NCI-H1930 (cell line): ENCODE measurements at places on chromosomes 16 and 17.

GRCh38 chr16:21650521-21650920, 1.9 kb downstream of the IGSF6 start:
- no peak for DNase-seq

GRCh38 chr17:68776451-68776850, 175.3 kb upstream of the FAM20A start:
- DNase-seq, result no peak

DNA sequence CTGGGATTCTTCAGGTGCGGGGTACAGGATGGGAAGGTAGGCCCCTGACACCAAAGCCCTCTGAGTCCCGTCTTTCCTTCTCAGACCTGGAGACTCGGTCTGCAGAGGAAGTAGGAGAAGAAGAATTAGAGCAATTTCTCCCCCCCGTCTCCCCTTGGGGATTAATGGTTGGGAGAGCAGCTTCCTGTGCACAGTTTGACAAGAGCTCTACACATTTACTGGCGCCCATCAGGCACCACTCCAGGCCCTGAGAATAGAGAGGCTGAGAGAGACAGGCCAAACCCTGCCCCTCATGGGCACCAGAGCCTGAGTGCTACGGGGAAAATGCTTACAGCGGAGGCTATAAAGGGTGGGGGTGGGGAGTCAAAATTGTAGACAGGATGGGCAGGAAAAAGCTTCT, 3.5 kb upstream of the C16orf74 start:
- DNase-seq, result no peak

DNA sequence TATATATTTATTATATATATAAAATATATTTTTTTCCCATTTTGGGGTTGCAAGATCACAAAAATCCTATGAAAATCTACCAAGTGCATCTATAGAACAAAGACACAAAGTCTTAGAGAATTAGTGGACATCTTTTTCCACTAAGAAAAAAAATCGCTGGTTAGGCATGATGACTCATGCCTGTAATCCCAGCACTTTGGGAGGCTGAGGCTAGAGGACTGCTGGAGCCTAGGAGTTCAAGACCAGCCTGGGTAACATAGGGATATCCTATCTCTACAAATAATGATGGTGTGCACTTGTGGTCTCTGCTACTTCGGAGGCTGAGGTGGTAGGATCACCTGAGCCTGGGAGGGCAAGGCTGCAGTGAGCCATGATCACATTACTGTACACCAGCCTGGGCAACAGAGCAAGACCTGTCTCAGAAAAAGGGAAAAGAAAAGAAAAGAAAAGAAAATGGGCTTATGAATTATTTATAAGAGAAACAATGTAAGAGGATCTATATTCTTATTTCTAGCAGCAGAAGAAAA, 185.1 kb upstream of the PSMD7 start:
- no peak for DNase-seq

GRCh38 chr17:75849724-75850123, 5.4 kb downstream of the WBP2 start:
- DNase-seq, result no peak

DNA sequence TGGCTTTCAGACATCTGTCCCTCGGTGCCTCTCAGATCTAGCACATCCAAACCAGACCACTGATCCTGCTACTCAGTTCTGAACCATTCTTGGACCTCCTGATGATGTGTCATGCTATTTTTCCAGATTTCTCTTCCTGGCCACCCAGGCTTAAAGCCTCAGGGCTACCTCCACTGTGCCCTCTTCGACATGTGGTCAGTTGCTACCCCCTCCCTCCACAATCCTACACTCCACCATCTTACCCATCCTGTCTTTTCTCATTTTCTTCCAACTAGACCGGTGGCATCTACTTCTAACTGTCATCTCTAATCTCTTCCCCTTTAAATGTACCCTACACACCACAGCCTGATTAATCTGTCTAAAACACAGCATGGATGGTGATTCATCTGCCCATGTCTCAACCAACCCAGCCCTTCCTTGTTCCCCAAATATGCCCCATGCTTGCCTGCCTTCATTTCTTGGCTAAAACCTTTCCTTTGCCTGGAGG, 478.6 kb downstream of the SLC39A11 start:
- DNase-seq, result no peak

GRCh38 chr17:78719630-78720298, 62.3 kb downstream of the CYTH1 start:
- no peak for DNase-seq

- no peak for DNase-seq
Measured at GRCh38 chr17:16913463-16913862, 58.5 kb downstream of the TNFRSF13B start.

DNA sequence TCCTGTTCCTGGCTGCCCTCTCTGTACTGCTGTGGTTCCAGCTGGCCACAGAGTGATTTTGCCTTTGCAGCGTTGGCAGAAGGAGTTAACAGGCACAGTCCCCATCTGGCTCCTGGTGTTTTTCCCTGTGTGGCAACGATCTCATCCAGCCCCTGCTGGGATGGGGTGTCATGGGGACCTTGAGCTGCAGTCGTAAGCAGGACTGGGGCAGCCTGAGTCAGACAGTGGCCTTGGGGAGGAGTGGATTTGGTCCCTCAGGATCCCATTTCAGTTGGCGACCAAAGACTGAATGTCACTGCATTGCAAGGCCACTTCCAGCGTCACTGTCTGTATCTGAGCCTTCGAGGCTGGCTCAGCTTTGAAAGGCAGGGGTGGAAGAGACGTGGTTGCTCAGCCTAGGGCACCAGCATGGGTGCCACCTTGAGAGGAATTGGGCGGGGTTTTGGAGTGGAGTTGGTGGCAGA, 11.9 kb downstream of the TMEM94 start:
- no peak for DNase-seq

GRCh38 chr17:27545562-27546229, 85.3 kb upstream of the LGALS9 start:
- DNase-seq, result no peak

DNA sequence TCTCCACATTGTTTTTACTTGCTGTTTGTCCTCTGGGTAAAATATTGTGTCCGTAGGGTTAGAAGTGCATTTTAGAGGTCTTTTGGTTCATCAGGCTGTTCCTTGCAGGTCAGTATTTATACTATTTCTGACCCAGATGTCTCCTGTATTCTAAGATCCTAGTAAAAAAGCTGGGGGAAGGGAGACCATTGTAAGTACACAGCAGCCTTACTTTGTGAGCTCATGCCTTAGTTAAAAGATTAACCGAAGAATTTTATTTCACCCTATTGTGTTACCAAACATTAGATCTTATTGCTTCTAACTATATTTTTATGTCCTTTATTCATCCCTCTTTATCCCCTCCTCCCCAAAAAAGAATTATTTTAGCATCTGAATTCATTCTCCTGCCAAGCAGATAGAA, 444.1 kb upstream of the RBFOX1 start:
- no peak for DNase-seq

DNA sequence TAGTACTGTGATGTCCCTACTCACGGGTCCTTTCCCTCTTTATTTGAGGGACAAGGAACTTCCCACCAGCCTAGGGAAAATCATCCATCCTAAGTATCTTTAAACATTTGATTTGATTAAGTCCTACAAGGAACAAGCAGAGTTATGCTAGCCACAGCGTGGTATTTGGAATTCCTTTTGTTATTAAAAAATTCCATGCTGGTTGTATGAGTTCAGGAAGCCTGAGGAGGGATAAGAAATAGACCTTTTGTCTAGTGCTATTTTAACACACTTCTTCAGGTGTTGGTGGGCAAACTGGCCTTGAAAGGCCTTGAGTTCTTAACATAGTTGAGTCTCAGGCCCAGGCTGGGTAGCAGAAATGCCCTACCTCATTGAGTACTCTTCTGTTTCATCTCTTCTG, 105.4 kb upstream of the TBX2 start:
- DNase-seq, result no peak

DNA sequence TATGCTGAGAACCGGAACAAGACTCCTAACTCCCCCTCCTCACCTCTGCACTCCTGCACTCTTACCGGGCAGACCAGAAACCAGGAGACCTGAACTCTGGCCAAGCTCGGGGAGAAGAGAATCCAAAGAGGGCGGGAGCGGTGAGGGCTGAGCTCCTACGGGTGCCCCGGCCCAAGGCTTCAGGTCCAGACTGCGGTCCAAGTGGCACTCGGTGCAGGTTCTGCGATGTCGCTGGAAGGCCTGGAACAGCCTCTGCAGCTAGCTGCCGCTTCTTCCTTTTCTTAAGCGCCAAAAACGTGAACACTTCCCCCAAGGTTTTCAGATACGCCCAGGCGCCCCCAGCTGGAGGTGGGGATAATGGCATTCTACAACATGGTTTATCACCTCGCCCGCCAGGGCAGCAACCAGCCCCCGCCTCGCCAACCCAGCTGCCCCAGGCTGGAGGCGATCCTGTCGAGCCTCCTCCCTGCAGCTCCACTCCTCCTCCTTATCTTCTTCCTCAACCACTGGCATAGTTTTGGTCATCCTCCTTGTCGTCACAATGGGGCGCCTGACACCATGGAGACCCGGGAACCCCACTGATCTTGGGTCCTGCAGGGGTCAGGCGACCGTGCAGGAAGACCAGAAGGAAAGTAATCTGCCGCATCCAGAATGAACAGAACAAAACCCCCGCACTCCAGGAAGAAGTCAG, 1735.9 kb downstream of the TP53TG3F start:
- DNase-seq, result no peak

DNA sequence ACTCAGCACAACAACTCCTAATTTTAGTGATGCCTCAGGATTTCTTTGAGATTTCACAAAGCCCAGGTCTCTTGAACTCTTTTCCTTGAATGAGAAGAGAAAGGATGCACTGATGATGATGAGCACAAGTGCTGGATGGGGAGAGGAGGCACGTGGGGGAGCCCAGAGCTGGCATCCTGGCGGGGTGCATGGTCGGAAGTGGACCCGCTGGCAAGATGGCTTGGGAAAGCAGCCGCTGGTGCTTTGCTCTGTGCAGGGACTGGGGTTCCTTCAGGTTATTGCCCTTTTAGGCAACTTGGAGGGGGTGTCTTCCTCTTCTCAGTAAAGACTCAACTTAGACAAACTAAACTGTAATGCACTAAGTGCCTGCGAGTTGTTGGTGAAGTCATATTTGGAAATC, 22.3 kb downstream of the CALB2 start:
- no peak for DNase-seq

- no peak for DNase-seq
Measured at GRCh38 chr16:79181419-79181818, 419.1 kb downstream of the MAF start.

GRCh38 chr17:79546386-79546785, 64.5 kb downstream of the RBFOX3 start:
- no peak for DNase-seq

DNA sequence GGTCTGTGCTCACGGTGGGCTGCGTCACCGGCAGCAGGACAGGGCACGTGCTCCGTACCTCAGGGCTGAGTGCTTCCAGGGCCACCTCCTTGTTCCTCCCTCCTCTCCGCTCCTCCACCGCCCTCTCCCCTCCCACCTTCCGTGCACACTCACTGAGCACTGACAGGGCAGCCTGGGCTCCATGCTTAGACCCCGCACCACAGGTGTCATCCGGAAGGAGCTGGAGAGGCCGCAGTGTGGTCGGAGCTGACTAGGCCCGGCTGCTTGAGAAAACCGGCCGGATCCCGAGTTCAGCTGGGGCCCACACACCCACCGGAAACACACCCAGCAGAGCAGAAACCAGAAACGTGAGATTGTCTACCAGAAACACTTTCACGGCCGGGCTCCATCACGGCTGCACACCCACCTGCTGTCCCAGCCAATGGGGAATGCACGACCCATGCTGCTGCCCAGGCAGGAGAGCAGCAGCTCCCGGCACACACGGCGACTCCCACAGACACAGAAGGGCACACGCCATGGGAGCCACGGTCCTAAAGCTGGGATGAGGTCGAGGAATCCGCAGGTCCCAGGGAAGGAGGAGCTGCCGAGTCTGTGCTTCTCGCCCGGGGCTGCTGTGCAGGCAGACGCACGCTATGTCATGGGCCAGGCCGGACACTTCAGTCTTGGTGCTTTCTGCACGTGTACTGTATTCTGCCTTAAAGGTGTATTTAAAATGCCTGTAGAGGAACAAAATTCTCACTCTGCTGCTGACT, 55.0 kb upstream of the ZNF469 start:
- DNase-seq, result no peak

- no peak for DNase-seq
Measured at GRCh38 chr17:76720211-76720610, 6.2 kb downstream of the JMJD6 start.

DNA sequence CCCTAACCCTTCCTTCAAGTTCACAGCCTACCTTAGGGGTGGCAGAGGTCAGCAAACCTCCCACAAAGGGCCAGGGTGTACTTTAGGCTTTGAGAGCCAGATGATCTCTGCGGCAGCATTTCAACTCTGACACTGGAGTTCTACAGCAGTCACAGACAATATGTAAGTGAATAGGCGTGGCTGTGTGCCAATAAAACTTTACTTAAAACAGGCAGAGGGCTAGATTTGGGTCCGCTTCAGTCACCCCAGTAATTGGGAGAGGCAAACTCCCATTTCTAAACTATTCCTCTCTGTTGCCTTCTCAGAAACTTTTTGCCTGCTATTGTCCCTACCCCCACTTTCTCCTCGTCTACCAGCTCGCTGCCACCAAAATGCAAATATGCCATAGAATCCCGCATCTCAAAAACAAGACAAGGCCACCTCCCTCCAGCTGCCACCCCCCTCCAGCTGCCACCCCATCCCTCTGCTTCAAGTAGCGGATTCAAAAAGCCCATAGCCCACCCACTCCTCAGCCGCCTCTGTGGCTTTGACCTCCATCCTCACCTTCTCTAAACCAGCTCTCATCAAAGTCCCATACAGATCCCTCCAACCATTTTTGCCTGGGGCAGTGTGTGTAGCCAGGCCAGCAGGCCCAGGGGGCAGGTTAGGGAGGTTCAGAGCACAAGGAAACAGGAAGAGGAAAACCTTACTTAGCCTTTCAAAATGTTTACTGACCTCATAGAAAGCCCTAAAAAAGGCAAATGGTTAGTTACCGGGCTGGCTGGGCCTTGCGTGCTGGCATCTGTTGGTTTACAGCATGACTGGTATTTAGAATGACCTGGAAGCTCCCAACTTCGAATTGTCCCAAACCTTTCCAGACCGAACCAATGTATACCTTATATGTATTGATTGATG, 19.9 kb upstream of the DNAH17 start:
- DNase-seq, result no peak

- DNase-seq, result no peak
Measured at GRCh38 chr17:60461584-60461983, 39.3 kb downstream of the CHCT1 start.

DNA sequence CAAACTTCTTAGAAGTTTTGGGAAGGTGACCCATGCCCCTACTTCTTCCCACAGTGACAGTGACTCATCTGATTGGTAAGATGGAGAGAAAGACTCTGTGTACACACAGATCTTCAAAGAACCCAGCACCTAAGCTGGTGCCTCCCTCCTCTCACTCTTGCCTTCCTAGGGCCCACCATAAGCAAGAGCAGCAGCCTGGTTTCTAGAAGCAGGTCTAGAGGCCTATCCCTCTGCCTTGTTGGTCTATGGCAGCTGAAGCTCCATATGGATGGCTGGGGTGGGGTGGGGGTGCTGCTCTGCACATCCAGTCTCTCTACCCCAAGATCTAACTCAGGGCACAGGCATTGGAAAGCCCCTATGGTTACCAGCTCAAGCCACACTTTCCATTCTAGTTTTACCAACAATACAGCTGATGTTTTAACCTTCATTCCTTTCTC, 47.5 kb downstream of the STAT3 start:
- DNase-seq, result no peak
